A549 treated with CpdA at 1 μM for 4 hours (cell line): ENCODE measurements at places on chromosomes 5 and 9. TPM values are rescaled to one million over a fixed set of nuclear protein-coding genes. Genes with fewer than 3 reads are reported as not detected.

Gene PCDHGC4
- 0.02 to 0.15 TPM (median 0.05 TPM) in 3 of 5 replicates, not detected in the others for total RNA-seq

Gene GALNT12
- total RNA-seq: 2.7 to 5.6 TPM (median 4.6 TPM) in 5 replicates

Gene DMRT3
- total RNA-seq: not detected in 5 replicates

Gene INSL6
- not detected in 5 replicates for total RNA-seq

Gene PCDHB4
- total RNA-seq: 0.03 to 0.09 TPM (median 0.06 TPM) in 4 of 5 replicates, not detected in the other

Gene RORB
- total RNA-seq: not detected in 5 replicates

Gene SLCO6A1
- total RNA-seq: not detected in 5 replicates

Gene ARHGEF28
- total RNA-seq: 13.3 to 16.6 TPM (median 14.9 TPM) in 5 replicates

Gene SLC46A2
- total RNA-seq: not detected in 5 replicates

Gene LCN1
- total RNA-seq: not detected in 5 replicates

Gene GABRG2
- not detected in 5 replicates for total RNA-seq

Gene HTR1A
- total RNA-seq: not detected in 5 replicates

Gene ZDHHC11
- total RNA-seq: 14.3 to 19.6 TPM (median 18.0 TPM) in 5 replicates

Gene PTGDS
- 0.35 to 0.71 TPM (median 0.39 TPM) in 3 of 5 replicates, not detected in the others for total RNA-seq

Gene BNC2
- total RNA-seq: 3.9 to 6.9 TPM (median 5.1 TPM) in 5 replicates

Gene SV2C
- total RNA-seq: not detected in 5 replicates

Gene CDKN2B
- not detected in 5 replicates for total RNA-seq
